ENCODE measurements at places on chromosomes 2 and 18. TPM values are rescaled to one million over a fixed set of nuclear protein-coding genes. Genes with fewer than 3 reads are reported as not detected.

GRCh38 chr2:128750328-128751165 lies 431.9 kb upstream of the HS6ST1 start:
- no peak for DNase-seq

- no peak for DNase-seq
Observed at GRCh38 chr2:206642075-206643025, at the start of gene FAM237A. Gene FAM237A, plus strand, starts transcription at chr2:206642487. Its CDS starts 1,750 bp downstream, at chr2:206644237.

DNA sequence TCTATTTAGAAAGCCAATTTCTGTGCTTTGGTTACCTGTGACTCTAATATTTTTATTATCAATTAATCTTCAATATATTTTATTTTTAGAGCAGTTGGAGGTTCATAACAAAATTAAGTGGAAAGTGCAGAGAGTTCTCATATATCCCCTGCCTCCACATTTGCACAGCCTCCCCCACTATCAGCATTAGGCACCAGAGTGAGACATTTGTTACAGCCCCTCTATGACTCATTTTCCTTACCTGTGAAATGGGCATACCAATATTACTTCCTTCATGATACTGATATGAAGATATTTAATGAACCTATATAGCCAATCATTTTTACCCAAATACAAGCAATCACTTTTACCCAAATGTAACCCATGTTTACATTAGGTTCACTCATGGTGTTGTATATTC lies 34.0 kb upstream of the CYTIP start:
- DNase-seq = no peak

Gene DNAH6
- total RNA-seq = 0.23 TPM

- no peak for DNase-seq
Observed at GRCh38 chr18:3286159-3286558, 24.2 kb downstream of the MYL12B start.

GRCh38 chr18:12658426-12659138 lies 675 bp upstream of the SPIRE1 start:
- peak; percentile 72 for DNase-seq

- no peak for DNase-seq
Observed at GRCh38 chr2:68452158-68452900, 14.8 kb downstream of the FBXO48 start.

DNA sequence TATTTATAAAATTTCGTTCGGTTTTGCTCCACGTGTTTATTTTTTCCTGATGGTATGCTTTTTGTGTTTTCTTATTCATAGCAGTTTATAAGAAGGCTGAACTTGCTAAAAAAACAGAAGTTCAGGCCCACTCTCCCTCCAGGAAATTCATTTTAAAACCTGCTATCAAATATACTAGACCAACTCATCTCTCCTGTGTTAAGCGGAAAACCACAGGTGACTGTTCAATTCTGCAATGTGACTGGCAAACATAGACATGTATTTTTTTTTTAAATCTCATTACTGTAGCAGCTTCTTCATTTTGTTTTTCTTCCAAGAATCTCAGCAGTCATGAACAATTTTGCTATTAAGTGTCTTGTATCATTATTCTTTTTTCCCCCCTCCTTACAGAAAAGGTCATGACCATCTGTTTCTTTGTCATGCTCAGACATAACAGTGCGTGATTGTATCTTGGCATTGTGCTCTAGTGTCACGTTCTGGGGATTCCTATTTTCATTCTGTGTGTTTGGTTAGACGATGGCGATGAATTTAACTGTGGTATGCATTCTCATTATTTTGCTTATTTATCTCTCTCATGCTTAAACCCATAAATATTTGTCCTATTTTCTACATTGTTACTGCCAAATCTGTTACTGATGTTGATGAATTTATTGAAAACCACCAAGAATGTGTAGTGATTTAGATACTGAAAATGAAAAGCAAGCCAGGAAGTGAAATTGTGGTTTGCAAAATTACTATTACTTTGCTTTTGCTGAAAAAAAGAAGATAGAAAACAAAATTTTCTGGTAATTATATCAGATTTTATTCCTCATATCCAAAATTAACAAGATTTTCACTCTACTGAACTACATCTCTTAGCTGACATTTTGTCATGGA lies 74.6 kb upstream of the UNC80 start:
- no peak for DNase-seq

GRCh38 chr2:120938045-120938771 lies 202.5 kb downstream of the GLI2 start:
- DNase-seq = no peak

- no peak for DNase-seq
Observed at GRCh38 chr2:20501974-20502373, 55.1 kb downstream of the RHOB start.

Gene VSNL1
- total RNA-seq = 18.1 TPM

Gene DYSF
- 3.0 TPM for total RNA-seq

Gene POTEE
- total RNA-seq = not detected

GRCh38 chr18:26335156-26335555 lies 108.9 kb downstream of the TAF4B start:
- no peak for DNase-seq

Gene C2orf80
- total RNA-seq = not detected

DNA sequence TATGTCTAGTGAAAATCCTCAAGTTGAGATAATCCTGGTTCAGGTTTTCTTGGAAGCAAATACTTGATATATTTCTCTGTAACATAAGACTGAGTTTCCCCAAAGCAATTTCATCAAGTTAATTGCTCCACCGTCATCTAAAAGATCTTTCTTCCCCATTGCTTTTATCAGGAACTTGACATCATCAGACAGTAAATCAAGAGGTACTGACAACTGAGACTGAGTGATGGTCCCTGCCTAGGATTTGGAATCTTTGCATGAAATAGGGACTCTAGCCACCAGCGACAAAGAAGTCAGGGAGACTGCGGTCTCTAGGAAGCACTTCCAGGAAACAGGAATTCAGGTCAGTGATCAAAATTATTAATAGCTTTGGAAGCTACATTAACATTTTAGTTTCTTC lies 43.4 kb upstream of the SCN1A start:
- no peak for DNase-seq

- DNase-seq = no peak
Observed at GRCh38 chr18:28406533-28406932, 229.6 kb upstream of the CDH2 start.

DNA sequence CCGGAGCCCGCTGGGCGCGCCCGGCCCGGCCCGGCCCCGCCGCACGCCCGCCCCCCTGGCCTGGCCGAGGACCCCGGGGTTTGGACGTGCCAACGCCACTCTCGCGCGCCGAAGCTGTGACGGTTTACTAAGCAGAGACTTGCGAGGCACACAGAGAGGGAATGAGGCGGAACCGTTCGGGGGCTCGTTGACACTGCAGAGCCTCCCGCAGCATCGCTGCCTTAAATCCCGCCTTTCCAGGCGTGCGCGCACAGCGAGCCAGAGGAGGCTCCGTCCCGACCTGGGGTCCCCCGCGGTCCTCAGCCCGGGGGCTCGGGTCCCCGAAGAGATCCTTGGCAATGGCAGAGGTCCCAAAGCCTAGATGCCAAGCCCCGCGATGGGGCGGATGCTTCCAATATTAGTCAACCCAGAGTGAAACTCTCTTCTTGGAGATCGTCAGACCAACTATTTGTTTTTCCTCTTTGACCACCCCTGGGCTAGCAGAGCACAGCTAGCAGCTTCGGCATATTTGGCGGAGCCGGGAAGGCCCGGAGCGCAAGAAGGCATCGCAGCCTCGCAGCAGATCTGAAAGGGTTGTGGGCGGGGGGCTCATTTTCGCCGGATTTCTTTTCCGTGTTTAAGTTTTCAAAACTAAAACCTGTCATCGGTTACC lies at the start of gene ZNF385B:
TSS of gene ZNF385B (minus strand) at position 197 of the 652 bp plus-strand sequence.
- DNase-seq = no peak

- no peak for DNase-seq
Observed at GRCh38 chr2:193561054-193561453, 1366.3 kb upstream of the TMEFF2 start.

DNA sequence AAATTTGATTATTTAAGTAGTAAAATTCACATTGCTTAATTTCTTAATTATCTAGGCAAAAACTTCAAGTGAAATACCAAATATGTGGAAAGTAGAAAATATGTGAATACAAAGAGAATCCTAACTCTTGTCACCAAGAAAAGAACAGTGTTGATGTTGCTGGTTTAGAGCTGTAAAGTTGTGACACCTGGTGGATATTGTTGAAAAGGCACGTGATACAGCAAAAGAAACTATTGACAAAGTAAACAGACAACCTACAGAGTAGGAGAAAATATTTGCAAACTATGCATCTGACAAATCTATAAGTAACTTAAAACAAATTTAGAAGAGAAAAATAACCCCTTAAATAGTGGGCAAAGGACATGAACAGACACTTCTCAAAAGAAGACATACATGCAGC lies 25.6 kb upstream of the ZC3H15 start:
- DNase-seq = no peak

DNA sequence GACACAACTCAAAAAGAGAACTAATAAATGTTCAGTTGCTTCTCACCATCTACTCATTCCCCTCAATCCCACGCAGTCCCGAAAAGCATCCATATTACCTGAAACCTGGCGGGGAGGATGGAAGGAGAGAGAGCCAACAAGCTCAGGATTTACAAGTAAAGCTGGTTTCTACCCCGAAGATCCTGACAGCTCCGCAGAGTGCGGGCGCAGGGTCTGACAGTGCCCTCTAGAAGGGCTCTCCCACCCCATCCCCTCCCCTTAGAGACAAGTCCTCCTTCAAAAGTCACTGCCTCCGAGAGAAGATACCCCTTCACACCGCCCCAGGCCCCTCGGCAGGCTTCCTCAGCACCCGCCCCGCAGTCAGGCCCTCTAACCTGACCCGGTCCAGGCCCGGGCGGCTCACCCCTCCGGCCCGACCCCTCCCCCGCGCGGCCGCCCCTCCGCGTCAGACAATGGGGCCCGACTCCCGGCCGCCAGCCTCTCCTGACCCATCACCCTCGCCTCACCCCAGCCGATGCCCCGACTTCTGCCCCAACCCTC lies 550 bp downstream of the RAB1A start:
- DNase-seq = peak; percentile 84

Gene MEMO1
- 33.2 TPM for total RNA-seq

Gene POTEC
- total RNA-seq = not detected

DNA sequence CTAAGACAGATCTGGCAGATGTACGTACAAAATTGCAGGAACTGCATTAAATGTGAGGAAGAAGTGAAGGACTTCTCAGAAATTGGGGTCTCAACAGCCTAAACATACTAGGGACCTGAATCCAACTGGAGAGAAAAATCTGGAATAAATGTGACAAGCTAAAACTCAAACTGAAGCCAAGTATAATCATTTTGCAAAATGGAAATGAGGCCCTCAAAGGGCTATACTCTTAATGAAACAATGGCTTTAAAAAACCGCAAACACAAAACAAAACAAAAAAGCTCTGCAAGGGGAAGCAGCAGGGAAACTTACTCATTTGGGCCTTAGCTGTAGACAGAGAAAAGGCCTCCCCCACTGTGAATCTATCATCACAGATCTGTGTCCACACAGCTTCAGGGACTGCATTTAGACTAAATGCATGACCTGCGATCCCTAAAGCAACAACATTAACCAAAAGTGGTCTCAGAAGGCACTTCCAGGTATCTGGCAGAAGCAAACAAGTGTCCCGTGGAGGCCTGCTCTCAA lies 63.2 kb downstream of the CCBE1 start:
- no peak for DNase-seq

GRCh38 chr2:217362710-217363109 lies 502.8 kb upstream of the TNP1 start:
- DNase-seq = no peak

DNA sequence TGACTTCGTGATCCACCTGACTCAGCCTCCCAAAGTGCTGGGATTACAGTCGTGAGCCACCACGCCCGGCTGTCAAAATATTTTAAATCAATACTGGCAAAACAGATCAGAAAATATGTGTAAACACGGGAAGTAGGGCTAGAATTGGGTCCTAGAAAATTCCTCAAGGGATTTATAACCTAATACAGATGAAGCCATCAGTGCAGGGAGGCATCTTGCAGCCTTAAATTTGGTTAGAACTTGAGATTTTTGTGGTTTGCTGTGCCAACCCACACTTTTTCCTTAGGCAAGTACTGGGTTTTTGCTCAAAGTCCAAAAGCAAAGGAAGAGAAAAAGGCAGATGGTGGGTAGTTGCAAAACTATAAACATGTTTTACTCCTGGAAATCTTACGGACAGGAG lies 33.7 kb upstream of the NFE2L2 start:
- DNase-seq = no peak

- no peak for DNase-seq
Observed at GRCh38 chr2:24009680-24010476, at the start of gene MFSD2B. Gene MFSD2B, plus strand, starts transcription at chr2:24010085. Its CDS starts 12 bp downstream, at chr2:24010097.

DNA sequence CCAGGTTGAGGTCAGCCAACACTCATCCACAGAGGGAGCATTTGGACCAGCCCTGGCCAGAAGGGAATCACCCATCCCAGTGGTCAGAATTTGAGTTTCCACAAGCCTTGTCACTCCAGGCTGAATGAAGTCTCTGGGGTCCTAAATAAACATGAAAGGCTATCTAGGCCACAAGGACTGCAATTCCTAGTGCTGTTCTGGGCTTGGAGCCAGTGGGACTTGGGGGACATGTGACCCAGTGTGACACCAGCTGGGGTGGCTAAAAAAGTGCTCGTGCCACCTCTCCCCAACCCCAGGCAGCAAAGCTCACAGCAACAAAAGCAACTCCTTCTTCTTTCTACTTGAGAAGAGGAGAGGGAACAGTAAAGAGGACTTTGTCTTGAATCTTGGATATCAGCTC lies 91.7 kb downstream of the MDH1 start:
- DNase-seq = no peak

Gene DTNA
- 5.5 TPM for total RNA-seq

DNA sequence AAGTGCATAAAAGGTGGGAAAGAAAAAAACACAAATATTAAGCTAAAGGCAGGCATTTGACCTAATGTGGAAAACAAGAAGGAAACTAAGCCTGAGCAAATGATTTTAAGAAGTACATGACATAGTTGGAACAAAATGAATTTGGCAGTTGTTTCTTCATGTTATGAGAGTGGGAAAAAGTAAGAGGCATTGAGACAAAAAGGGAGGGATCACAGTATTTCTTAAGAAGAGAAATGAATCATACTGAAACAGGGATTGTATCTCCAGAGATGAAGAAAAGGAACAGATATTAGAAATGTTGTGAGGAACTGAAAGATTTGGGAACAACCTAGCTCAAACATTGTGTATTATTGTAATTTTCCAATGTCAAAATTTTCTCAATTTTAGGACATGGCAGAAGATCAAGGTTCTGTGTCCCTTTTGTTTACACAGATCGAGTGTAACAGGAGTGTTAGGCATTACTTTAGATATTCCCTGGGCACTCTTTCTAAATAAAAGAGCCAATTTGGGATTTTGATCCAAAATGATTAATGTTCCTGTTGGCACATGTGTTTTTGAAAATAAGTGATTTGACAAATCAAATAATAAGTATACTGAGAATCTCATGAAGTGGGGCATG lies 98.6 kb downstream of the CALCRL start:
- no peak for DNase-seq

Gene DGKD
- 7.0 TPM for total RNA-seq

DNA sequence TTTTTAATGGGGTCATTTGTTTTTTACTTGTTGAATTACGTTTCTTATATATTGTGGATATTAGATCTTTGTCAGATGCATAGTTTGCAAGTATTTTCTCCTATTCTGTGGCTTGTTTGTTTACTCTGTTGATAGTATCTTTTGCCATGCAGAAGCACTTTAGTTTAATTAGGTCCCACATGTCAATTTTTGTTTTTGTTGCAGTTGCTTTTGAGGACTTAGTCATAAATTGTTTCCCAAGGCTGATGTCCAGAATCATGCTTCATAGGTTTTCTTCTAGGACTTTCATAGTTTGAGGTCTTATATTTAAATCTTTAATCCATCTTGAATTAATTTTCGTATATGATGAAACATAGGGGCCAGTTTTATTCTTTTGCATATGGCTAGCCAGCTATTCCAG lies 13.2 kb downstream of the PIKFYVE start:
- DNase-seq = no peak
